ENCODE measurements at places on chromosomes 1 and 21.
A peak's percentile ranks its signal among the peaks of the same experiment; 100 is the strongest.

GRCh38 chr1:156659988-156660751 is 17.0 kb downstream of the NES start:
- DNase-seq, result peak; percentile 72

GRCh38 chr1:178581351-178582303 is 68.7 kb downstream of the TEX35 start:
- DNase-seq, result no peak

DNA sequence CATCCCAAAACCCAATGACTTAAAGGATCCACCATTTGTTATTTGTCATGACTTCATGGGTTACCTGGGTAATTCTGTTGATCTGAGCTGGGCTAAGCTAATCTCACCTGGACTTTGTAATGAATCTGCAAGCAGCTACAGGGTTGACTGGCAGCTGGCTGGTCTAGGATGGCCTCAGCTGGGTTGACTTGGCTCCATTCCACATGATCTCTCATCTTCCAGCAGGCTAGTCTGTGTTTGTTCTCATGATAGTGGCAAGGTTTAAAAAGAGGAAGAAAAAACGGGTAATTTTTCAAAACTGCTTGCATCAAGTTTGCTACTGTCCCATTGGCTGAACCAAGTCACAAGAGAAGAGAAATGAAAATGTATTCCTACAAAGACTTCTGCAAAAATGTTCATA is 24.8 kb upstream of the ZMYM4 start:
- no peak for DNase-seq

GRCh38 chr1:83102630-83103071 is 896.3 kb downstream of the TTLL7 start:
- DNase-seq, result no peak
